Tibial nerve (tissue), 4 donors: ENCODE measurements at places on chromosomes 16 and 17. TPM values are rescaled to one million over a fixed set of nuclear protein-coding genes. Genes with fewer than 3 reads are reported as not detected.

GRCh38 chr16:50036426-50036825 lies 11.4 kb downstream of the CNEP1R1 start:
- DNase-seq, result no peak

GRCh38 chr17:66724581-66725341 lies 110.2 kb upstream of the CACNG5 start:
- no peak for DNase-seq

DNA sequence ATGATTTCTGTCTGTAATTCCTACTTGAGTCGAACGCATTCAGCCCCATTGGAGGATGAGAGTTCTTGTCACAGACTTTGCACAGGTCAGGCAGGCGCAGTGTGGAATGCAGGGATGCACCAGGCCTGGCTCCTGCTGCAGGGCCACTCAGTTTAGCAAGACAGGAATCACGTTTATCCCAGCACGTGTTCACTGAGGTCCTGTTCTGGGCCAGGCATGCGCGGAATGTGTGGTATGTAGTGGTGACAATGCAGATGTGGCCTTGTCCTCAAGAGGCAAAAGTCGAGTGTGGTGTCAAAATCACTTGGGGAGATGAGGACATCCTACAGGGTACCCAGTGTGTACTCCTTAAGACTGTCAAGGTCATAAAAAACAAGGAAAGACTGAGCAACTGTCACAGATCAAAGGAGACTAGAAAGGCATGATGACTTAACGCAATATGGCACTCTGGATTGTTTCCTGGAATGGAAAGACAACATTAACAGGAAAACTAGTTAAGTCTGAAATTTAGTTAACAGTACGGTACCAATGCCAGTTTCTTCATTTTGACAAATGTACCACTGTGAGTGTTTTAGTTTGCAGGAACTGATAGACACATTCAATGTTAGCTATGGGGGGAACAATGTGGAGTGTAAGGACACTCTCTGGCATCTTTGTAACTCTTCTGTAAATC lies 121.5 kb upstream of the ADAMTS18 start:
- DNase-seq, result no peak

GRCh38 chr16:8869212-8869987 lies 594 bp upstream of the CARHSP1 start:
- no peak for DNase-seq

- DNase-seq, result no peak
Observed at GRCh38 chr17:49889500-49889899, 41.6 kb upstream of the TAC4 start.

DNA sequence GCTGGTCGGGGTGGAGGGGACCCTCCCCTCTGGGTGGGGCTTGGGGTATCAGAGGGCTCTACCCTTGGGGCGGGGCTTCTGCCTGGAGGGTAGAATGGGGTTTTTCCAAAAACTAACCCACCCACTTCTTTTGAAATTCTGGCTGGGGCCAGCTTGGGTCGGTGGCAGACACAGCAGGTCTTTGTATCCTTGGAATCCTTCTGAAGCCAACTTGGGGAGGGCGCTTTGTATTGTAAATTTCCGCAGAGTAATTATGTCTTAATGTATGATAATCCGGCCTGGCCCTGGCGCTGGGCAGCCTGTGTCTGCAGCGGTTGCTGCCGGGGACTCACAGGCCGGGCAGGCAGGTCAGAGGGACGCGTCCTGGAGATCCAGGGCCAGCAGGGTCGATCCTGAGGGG lies 33.9 kb upstream of the GSE1 start:
- DNase-seq, result no peak

DNA sequence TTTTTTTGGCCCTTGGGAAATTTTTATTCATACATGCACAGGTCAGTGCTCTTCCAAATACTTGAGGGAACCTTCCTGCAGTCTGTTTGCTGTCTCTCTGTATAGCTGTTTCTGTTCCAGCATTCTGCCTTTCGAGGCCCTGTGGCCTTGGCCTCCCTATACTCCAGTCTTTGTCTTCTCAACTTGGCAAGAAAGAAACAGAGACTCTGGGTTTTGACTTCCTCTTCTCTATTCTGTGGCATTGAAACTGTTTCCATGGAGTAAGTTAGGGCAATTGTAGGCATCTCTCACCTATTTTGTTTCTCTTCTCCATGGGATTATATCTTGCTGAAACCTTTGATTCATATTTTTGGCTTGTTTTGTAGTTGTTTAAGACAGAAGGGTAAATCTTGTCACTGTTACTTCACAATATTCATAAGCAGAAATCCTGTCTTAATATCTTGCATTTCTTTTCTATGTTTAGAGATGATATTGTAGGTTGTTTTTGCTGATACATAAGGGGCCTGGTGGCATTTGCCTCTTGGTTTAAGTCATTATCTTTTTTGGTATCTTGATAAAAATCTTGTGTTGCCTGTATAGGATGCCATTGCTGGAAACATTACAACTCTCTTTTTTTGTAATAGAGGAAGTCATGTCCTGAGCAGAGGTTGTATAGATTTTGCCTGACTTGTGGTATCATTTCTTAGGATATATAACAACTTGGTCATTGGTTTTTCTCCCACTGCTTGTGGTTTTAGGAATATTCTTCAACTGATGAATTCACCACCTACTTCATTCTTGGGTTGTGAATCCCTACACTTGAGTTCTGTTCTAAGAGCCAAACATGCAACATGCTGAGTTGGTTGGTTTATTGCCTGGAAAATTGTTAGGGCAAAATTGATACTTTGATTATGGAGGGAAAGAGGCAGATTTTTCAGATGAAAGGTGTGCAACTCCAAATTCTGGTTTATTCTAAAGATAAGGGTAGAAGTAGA lies 168.6 kb downstream of the FTO start:
- no peak for DNase-seq

DNA sequence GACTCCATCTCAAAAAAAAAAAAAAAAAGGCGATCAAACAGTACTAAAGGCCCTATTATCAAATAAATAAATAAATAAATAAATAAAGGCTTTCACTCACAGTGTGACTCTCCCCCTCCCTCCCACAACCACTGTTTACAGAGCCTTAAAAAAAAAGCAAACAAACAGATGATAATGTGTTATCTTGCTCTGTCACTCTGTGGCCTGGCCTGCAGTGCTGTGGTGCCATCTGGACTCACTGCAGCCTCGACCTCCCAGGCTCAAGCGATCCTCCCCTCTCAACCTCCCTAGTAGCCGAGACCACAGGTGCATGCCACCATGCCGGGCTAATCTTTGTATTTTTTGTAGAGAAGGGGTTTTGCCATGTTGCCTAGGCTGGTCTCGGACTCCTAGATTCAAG lies 8.1 kb upstream of the NAGLU start:
- DNase-seq, result no peak

- DNase-seq, result no peak
Observed at GRCh38 chr16:30090610-30091331, 953 bp downstream of the TBX6 start.

GRCh38 chr17:20300436-20300934 lies 166.9 kb downstream of the LGALS9B start:
- no peak for DNase-seq

DNA sequence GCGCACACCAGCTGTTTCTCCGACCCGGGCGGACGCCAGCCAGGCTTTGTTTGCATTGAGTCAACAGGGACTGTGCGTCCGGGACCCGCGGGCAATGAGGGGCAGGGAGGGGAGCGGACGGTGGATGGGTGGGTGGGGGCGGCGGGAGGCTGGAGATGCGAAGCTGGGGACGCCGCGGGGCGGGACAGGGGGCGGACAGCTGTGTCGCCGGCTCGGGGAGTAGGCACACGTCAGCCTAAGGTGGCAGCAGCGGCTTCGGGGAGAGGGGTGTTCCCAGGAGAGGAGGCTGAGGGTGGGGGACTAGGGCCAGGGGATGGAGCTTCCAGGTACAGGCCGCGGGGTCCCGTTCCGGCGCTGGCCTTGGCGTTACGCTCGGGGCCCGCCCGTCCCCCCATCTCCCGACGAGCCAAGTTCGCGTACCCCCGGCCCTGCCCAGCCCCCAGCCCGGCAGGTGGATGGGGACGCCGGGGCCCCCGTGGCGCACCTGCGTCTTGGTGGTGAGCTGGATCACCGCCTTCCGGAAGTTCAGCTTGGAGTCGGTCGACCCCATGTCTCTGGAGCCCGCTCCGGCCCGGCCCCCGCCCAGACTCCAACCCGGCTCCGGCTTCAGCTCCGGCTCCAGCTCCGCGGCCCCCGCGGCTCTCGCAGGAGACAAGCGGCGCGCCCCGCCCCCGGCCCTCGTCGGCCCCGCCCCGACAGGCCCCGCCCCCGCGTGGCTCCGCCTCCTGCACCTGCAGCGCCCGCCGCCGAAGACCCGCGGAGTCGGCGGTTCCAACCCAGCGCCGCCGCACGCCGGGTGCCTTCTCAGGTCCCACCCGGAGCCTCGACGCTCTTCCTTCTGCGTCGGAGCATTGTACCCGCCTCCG lies at the start of gene HID1:
HID1 (minus strand) TSS at position 653 of the 866 bp plus-strand sequence; CDS start at position 550, 103 bp downstream.
- no peak for DNase-seq

- no peak for DNase-seq
Observed at GRCh38 chr16:85550953-85551924, 61.9 kb upstream of the GSE1 start.

DNA sequence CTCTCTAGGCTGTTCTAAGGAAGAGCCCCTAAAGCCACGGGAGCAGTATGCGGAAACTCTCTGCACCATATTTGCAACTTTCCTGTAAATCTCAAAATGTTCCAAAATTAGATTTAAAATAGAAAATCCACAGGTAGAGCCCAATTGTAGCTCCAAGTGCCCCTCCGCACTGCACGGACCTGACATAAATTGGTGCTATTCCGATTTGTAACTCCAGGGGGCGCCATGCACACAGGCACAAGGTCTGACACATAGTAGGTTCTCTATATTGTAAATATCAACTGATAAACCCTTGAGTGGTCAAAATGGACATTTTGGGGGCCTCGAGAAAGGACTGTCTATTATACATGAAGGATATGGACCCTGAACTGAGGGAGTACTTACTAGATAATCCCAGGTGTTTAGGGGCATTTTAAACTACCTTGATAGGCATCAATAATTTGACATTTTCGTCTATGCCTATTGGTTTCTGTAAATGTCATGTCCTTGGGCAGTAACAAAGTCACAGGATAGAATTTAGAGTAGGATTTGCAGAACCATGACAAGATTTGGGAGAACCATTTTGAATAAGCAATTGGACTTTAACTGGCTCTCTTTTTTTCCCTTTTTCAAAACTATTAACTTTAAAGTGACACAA lies 36.6 kb upstream of the TMEM132E start:
- DNase-seq, result no peak

- no peak for DNase-seq
Observed at GRCh38 chr17:75773808-75774470, 8.9 kb upstream of the GALK1 start.

GRCh38 chr16:57444711-57445110 lies 2.5 kb downstream of the CIAPIN1 start:
- no peak for DNase-seq

GRCh38 chr16:28602529-28602928 lies 5.7 kb upstream of the SULT1A2 start:
- DNase-seq, result no peak

DNA sequence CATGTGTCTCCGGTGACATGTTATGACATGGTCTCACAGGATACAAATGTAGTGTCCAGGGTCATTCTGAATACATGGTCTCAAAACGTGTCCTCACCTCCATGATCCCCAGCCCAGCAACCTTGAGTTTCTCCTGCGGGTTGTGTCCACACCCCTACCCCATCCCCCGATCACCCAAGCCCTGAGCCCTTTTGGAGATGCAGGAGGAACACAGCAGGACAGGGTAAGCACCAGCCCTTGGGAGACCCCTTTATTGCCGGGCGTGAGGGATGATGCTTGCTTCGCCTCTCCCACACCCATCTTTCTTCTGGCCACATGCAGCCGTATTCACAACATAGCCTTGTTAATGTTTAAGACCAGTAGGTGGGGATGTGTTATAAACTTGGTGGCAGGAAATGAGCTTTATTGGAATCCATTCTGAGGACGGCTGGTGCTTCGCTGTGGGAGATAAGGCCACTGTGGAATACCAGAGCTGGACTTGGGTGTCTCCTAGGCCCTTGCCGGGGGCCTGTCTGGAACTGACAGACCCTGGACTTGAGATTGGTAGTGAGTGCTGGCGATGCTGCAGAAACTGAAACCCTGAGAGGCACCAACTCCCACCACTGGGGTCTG lies 5.5 kb downstream of the TMEM132E start:
- no peak for DNase-seq

- DNase-seq, result no peak
Observed at GRCh38 chr16:54657058-54657708, 273.5 kb upstream of the IRX5 start.

Gene CDH15
- 8.1 TPM for total RNA-seq

Gene ABCA6
- total RNA-seq, result 218 TPM

Gene ALOX12
- not detected for total RNA-seq

Gene CTNS
- 48.8 TPM for total RNA-seq

Gene FOXJ1
- not detected for total RNA-seq

Gene HES7
- not detected for total RNA-seq

Gene TBC1D3G
- total RNA-seq, result not detected
